ENCODE measurements at places on chromosomes 12 and 14.

DNA sequence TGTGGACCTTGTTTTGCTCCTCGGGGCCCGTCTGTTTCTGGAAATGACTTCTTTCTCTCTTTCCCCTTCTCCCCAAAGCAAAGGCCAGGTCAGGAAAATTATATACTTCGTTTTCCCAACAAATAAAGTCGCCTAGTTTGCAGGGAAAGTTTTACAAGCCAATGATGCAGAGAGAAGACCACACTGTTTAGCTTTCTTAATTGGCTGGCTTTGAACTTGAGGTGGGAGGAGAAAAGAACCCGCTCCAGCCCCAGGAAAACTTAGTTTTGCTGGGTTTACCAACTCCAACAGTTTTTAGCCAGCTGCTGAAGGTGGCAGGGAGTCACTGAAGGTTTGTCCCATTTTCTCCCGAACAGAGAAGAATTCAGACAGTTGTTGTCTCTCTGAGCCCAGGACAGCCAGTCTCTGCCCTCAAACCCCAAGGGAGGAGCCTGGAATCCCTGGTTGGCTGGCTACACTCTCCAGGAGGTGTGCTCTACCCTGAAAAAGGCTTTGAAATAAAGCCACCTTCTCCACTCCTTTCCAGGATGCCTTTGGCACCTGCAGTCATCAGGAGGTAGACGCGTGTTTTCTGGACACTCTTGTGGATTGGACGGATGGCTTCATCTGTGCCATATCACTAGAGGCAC is 24.8 kb downstream of the BCL11B start:
- no peak for DNase-seq
- H3K4me3 ChIP-seq, result peak overlapping the region; percentile 64
- no peaks in the 10 kb centered on the region for H3K36me3 ChIP-seq
- H3K27ac ChIP-seq, result peak overlapping the region; percentile 50

- H3K27me3 ChIP-seq, result no peaks in the 10 kb centered on the region
- no peaks in the 10 kb centered on the region for H3K4me1 ChIP-seq
- H3K36me3 ChIP-seq, result peaks cover 6% of the 10 kb centered on the region
- H3K4me3 ChIP-seq, result no peak overlapping the region
- no peak overlapping the region for H3K27ac ChIP-seq
These were observed 107.4 kb upstream of the NAV3 start for GRCh38 chr12:77723308-77723707.

DNA sequence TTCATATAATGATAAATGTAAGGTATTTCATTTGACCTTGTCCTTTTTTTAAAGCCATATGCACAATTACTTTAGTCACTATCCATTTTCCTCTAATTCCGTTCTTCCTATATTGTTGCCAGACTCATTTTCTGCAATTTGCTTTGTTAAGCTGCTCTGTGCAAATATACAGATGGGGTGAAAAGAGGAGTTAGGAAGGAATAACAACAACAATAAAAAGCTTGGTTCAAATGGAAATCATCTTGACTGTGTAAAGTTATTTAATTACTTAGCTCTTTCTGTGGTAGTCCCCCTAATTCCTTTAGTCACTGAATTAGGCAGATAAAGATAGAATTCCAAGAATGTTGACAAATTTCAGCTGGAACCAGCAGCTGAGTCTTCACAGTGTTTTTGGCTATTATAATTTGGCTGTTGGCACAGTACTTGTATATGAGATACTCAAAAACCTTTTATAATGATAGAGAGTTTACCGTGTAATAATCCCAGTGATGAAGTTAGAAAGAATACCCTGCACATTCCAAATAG is 838.0 kb downstream of the RPS29 start:
- H3K27ac ChIP-seq, result no peak overlapping the region
- no peak for DNase-seq
- H3K36me3 ChIP-seq, result no peaks in the 10 kb centered on the region
- no peak overlapping the region for H3K4me3 ChIP-seq

- DNase-seq, result peak; percentile 88
- H3K27ac ChIP-seq, result peak within 1 kb of the TSS; percentile 32
- peaks cover 17% of the 10 kb centered on the region for H3K4me1 ChIP-seq
- H3K4me3 ChIP-seq, result peak within 1 kb of the TSS; percentile 86
- no peaks in the 10 kb centered on the region for H3K27me3 ChIP-seq
These were observed at the start of gene SUOX for GRCh38 chr12:55996715-55997534. TSS of gene SUOX (plus strand) at chr12:55997276. CDS start at chr12:56002222, 4,946 bp downstream.

GRCh38 chr14:25803386-25804018 is 753.6 kb upstream of the STXBP6 start:
- H3K27ac ChIP-seq, result no peak overlapping the region
- no peaks in the 10 kb centered on the region for H3K4me1 ChIP-seq
- H3K36me3 ChIP-seq, result no peaks in the 10 kb centered on the region
- no peaks in the 10 kb centered on the region for H3K27me3 ChIP-seq

DNA sequence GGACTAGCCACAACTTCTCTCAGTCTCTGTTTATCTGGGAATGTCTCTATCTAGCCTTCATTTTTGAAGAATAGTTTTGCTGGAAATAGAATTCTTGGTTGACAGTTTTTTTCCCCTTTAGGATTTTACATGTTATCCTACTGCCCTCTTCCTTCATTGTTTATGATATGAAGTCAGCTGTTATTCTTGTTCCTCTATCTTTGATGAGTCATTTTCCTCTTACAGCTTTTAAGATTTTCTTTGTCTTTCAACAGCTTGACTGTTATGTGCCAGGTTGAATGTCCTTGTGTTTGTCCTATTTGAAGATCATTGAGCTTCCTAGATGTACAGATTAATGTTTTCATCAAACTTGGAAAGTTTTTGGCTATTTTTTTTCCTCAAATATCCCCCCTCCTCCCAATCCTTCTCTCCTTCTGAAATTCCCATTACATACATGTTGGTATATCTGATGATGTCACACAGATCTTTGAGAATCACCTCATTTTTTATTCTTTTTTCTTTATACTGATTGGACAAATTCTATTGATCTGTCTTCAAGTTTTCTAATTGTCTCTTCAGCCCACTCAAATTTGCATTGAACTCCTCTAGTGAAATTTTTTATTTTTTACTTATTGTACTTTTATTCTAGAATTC is 4.5 kb upstream of the GOLGA5 start:
- H3K4me3 ChIP-seq, result no peak overlapping the region
- H3K27ac ChIP-seq, result no peak overlapping the region
- DNase-seq, result no peak
- H3K36me3 ChIP-seq, result peaks cover 20% of the 10 kb centered on the region
